ENCODE measurements at places on chromosomes 5 and 9.

DNA sequence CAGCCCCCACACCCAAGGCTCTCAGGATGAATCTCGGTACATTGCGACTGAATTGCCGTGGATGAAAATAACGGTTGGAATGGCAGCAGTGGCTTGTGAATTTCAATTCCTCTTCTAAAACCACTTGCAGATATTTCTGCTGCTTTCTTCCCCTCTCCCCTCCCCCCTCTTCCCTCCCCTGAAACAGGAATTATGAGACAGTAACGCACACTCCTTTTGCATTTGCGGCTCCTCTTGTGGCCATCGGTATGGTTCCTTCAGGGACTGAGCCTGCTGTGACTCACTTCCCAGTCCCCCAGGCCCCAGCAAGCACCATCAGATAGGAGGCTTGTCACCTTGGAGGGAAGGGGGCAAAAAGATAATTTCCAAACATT is 9.7 kb downstream of the DCANP1 start:
- no peak for DNase-seq

GRCh38 chr5:31346896-31347551 is 153.5 kb downstream of the CDH6 start:
- DNase-seq, result no peak

DNA sequence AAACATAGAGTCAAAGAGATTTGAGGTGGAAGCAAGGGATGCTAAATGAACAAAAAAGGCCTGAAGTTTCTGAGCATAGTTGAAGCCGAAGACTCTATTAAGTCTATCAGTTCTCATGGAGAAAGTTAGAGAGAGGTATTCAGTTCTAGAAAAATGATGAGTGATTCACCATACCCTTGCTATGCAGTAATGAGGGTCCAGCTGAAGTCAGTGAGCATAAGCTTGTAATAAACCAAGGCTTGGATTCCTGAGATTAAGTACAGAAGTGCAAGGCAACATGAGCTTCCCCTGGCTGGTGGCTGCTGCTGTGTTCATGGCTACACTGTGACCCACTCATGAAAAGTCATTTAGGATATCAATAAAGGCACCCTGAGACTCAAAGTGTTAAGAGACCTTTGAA is 129.7 kb upstream of the MTAP start:
- no peak for DNase-seq

- no peak for DNase-seq
Measured at GRCh38 chr5:160061770-160062169, 52.8 kb downstream of the TTC1 start.

GRCh38 chr9:108239696-108240321 is 616.0 kb downstream of the ACTL7B start:
- DNase-seq, result no peak

GRCh38 chr5:55231029-55231918 is 2.1 kb downstream of the CCNO start:
- no peak for DNase-seq

- no peak for DNase-seq
Measured at GRCh38 chr9:108445431-108446071, 410.2 kb downstream of the ACTL7B start.

DNA sequence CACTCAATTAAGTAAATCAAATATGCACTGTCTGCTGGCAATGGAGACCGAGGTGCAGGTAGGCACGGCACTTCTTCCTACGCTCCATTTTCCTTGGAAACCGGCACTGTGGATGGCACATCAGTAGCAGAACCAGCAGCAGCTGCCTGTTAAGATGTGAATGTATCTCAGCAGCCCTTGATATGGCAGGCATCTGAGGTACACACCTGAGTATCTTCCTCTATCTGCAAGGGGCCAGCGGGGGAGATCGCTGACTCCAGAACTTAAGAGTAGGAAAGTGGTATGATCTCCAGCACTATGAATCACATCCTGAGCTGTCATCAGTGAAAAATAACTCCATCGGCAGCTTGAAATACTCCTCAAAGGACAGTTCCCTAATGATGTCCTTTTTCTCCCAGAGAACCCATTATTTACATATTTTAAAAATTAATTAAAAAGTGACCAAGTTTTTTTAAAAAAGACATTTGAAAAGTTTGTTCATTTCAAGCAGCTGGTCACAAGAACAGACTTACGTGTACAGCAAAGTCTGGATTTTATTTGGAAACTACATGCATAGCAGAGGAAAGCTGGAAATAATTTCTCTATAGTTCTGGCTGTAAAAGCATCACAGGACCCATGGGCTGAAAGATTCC is 97.1 kb downstream of the ADAMTS12 start:
- no peak for DNase-seq

GRCh38 chr5:156218367-156219158 is 108.4 kb upstream of the SGCD start:
- DNase-seq, result no peak

- no peak for DNase-seq
Measured at GRCh38 chr5:102759700-102760099, 4.6 kb downstream of the PAM start.

DNA sequence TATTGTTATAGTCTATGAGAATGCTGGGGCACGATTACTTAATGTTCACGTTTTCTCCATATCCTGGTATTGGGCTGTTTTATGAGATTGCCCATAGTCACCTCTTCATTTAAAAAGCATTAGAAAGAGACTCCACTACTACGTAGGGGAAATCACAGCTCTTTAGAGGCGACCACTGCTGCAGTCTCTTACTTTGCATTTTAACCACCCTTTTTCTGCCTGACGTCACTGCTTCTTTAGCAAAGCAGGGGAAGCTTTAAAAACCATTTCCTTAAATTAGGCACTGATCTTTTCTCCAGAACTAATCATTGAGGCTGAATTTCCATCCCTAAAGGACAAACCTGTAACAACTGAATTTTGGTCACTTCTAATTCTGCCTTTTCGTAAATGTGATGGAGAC is 38.9 kb downstream of the ZNF608 start:
- DNase-seq, result no peak

- no peak for DNase-seq
Measured at GRCh38 chr9:30519756-30520155, 1864.7 kb upstream of the ACO1 start.

DNA sequence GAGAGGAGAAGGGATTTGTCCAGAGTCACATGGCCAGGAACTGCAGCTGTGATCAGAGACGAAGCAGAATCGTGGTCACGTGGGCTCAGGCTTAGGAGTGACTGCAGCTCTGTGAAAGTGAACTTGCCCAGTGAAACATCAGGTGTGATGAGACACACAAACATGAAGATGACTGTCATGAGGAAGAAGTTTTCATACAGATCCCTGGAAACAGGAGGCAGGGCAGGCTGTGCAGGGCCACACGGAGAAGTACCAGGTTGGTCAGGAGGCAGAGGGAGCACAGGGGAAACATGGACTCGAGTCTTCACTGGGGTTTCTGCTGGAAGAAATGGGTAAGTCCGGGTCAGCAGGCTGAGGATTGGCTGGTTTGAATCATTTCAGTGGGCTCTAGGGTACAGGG is 64.1 kb downstream of the BARX1 start:
- DNase-seq, result no peak

DNA sequence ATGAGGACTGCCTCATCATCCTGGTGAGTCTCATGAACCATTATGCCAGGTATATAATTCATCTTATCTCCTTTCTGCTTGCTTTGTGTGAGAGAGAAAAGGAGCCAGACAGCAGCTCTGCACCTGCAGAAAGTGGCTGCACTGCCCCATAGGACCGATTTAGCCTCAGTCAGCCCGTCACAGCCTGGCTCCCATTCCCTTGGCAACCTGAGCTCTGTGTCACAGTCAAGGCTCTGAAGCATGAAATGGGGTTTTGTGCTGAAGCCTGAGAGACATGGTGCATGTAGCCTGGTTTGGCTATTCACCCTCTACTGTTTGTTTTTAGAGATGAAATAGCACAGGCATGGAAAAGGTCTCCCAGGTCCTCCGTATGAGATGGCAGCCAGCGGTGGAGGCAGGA is 198.3 kb downstream of the KCTD16 start:
- DNase-seq, result no peak

GRCh38 chr5:149599375-149599774 is 18.1 kb downstream of the ARHGEF37 start:
- no peak for DNase-seq

DNA sequence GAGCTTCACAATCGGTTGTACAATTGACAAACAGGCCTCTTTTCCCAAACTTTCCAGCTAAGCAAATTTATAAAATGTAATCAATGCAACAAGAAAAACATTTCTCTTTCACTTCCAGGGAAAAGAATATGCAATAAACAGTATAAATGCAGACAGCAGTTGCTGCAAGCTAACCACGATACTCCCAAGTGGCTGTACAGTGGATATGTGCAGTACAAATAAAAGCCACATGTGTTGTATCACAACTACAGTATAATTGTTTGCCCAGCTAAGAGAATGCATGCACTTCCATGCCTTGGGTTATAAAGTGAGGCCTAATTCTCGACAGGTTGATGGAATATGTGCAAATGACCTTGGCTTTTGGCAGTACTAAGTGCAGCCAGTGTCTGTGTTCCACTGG is 16.7 kb upstream of the PDCL start:
- no peak for DNase-seq

- no peak for DNase-seq
Measured at GRCh38 chr9:114153761-114154599, 1.4 kb upstream of the COL27A1 start.

Measured in cortex of kidney (tissue), 1 donor.